ENCODE measurements at places on chromosomes 11 and 22.

GRCh38 chr11:7654195-7654705 lies 19.1 kb downstream of the CYB5R2 start:
- peak; percentile 45 for DNase-seq

GRCh38 chr22:26139310-26139709 lies 30.0 kb upstream of the SEZ6L start:
- DNase-seq, result peak; percentile 4

GRCh38 chr11:44887636-44888035 lies 63.0 kb downstream of the TP53I11 start:
- no peak for DNase-seq

DNA sequence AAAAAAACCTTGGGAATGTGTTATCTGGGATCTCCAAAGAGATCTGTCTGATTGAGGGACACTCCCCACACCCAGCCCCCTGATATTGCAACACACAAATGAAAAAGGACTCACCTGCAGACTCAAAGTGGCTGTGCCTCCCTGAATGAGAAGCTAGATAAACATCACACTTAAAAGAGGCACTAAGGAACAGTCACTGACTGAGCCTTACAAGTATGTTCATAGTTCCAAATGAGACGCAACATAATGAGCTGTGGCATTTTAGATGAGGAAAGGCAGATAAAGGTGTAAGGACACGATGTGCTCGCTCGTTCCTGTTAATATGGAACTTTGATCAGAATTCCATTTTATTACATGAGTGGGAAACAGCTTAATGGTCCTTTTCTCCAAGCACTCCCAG lies 21.0 kb upstream of the CFAP300 start:
- DNase-seq, result no peak

DNA sequence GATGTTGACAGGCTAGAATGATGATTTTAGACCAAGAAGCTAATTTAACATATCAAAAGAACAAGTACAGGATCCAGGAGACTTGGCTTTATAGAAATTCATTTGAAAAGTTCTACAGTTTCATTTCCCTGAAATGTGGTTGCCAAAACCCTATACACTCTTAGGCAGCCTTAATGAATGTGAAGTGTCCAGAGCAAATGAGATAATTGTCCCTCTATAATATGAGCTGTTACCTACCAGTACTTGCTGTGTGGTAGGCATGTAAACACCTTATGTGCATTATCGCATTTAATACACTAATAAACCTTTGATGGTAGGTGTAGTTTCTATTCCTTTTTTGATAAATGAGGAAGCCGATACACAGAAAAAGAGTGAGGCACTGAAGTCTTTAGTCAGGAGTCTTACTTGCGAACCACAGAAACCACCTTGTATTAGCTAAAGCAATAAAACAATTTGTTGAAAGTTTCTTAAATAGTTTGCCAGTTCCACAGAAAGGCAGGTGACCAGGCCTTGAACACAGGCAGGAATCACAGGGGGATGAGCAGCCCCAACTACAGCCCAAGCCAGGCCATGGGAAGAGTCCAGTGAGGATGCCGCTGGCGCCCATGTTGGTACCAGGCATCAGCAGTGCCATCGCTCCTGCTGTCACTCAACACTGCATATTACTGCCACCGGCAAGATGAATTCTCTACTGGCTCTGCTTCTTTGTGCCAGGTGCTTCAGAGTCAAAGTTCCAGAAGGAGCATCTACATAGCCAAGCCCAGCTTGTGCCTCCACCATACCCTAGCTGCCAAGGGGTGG lies 81.7 kb downstream of the SWAP70 start:
- DNase-seq, result no peak

DNA sequence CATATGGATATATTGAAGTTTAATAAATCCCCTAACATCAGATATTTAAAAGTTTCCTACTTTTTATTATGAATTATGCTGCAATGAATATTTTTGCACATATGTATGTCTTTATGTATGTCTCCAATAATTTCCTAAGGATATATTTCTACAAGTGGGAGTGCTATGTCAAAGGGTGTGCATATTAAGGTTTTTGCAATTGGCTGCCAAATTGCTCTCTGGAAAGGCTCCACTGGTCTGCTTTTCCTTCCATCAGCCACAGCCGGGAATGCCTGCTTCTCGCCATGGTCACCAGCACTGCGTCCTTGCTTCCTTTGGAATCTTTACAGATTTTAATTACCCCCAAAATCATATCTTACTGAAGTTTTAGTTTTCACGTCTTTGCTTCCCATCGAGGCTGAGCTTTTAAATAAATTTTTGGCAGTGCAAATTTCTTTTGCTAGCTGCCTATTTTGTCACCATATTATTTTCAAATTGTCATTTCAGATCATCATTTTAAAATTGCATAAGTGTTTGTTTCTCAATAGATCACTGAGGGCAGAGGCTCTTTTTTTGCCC lies 221.7 kb downstream of the SNX19 start:
- DNase-seq, result peak; percentile 57

GRCh38 chr11:67054346-67054835 lies 2.3 kb upstream of the RHOD start:
- no peak for DNase-seq

DNA sequence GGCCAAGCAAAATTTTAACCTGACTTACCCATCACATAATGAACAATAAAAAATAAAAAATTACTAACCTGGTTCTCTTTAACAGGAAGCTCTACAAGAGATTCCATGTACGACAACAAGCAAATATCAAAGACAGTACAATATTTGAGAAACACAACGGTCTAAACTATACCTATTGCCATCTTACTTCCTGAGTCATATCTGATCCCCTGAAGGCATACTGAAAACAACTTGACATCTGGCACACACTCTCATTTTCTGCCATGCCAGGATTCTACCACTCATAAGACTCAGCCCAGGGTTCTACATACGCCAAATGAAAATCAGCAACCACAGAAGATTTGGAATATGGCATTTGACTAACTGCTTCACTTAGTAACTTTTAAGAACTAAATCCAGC lies 13.8 kb downstream of the DENND5A start:
- DNase-seq, result no peak

GRCh38 chr11:96188243-96189006 lies 154.6 kb downstream of the MAML2 start:
- peak; percentile 82 for DNase-seq
